Fibroblast of lung (primary cell): ENCODE measurements at places on chromosomes 3 and 15. TPM values are rescaled to one million over a fixed set of nuclear protein-coding genes. Genes with fewer than 3 reads are reported as not detected.
A peak's percentile ranks its signal among the peaks of the same experiment; 100 is the strongest.

- DNase-seq = no peak
Measured at GRCh38 chr3:149343951-149344350, 10.5 kb upstream of the TM4SF18 start.

DNA sequence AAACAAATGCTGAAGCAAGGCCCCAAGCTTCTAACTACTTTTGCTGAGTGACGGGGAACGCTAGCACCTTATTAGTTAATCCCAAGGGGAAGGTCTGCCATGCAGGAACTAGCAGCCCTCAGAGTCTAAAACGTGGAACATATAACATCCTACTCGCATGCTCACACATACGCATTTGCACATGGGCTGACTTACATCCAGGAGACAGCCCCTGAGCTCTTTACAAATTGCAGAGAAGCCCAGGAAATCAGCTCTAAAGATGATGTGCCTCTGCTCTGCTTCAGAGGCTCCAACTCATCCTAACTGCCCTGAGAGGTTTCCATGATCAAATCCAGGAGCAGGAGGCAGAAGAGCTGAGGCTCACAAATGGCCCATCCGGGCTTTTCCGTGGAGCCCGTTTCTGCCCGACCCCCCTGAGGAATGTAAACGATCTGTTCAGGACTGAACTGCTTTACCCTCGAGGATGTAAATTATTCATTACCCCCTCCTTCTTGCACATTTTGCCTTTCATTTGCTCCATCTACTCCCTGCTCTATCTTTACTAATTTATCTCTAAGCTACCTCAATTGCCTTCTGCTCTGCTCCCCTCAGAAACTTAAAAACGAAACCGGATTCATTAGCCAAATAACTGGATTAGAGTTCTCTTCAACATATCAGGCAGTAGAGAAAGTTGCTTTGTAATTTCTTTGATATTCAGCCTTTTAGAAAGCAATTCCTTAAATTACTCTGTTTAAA lies 141.9 kb upstream of the CCDC54 start:
- peak; percentile 25 for DNase-seq

GRCh38 chr3:3081381-3082233 lies 28.6 kb downstream of the IL5RA start:
- DNase-seq = no peak

- no peak for DNase-seq
Measured at GRCh38 chr3:10744098-10744465, 71.9 kb upstream of the SLC6A11 start.

GRCh38 chr3:195319060-195319459 lies 48.1 kb upstream of the XXYLT1 start:
- no peak for DNase-seq

DNA sequence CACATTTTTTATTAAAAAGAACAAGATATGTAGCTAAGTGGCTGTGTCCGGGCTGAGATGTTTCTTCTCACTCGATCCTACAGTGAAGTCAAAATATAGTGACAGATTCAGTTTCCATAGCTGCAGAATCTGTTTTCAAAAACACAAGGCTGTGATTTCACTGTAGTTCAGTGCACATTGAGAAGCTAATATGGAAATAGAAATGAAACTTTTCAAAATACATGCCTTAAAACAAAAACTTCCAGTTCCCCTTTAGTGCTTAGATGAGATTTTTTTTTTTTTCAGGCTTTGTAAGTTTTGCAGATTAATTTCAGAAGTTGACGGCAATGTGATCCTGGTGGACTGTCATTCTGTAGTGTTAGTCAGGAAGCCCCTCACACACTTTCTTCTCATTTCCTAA lies 23.8 kb upstream of the TRAK1 start:
- peak; percentile 74 for DNase-seq

DNA sequence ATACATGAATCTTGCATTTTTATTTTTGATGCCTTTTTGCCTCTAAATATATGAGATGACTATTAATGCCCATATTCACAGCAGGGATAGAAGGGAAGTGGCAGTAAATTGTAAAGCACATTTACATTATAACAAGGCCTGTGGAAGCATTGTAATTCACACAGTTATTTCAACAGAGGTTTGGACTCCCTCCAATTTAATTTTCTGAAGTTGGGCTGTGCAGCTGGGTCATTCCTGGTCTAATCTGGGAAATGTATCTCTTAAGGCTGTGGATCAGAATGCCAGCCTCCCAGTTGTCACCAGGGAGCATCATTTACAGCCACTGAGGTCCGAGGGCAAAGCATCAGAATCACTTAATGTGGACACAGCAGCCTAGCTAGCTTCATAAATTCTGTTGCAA lies 434.5 kb downstream of the MFSD1 start:
- DNase-seq = no peak

GRCh38 chr15:65209701-65210643 lies 1.3 kb downstream of the CILP start:
- no peak for DNase-seq

DNA sequence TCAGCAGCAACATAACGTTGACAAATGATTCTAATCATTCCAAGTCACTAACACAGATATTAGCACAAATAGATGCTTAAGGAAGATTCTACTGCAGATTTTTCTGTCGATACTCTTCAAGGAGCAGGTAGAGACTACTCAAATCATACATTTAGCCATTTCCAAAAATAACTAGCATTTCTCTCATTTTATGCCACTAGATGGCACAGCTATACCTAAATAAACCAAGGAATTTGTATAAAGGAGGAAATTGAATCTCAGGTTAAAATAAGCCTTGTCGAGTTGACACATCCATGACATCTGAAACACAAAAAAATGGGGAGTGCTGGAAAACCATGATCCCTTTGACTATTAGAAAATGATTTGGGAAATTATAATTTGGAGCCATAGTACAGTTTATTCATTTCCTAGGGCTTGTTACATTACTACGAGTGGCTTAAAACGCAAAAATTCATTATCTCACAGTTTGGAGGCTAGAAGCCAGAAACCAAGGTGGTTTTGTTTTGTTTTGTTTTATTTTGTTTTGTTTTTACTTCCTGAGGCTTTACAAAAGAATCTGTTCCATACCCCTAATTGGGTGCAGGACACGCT lies 59.5 kb upstream of the STRIT1 start:
- peak; percentile 29 for DNase-seq

- DNase-seq = peak; percentile 40
Measured at GRCh38 chr3:50122071-50122470, 33.1 kb upstream of the SEMA3F start.

DNA sequence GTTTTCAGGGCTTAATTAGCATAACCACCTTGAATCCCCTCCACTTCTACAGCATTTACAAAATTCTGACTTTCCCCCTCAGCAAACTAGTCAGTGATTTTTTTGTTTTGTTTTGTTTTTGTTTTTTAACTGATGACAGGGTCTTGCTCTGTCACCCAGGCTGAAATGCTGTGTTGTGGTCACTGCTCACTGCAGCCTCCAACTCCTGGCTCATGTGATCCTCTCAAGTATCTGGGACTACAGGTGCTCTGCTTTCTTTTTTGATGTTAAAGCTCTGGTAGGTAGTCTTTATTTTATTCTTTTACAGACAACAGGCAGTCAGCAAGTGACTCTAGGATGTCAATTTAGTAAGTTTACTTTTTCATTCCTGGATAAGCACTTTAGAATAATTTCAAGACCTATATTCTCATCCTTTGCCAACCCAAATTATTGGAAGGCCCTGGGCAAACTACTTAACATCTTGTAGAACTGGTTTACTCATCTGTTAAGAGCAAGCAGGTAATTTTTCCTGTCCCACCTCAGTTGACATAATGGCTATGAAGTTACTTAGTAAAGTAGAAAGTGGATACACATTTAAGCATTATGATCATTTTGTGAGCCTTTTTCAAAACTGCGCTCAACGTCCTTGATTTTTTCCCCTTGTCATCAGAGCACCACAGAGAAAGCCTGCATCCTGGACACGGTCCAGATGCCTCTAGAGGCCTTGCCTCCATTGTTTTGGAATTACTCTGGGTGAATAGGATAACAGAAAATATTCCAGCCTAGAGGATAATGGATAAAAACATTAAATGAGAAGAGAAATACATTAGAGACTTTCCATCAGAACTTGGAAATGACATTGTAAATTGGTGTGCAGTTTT lies 69.9 kb upstream of the NDUFB4 start:
- no peak for DNase-seq

GRCh38 chr3:41986561-41986960 lies 24.7 kb upstream of the ULK4 start:
- no peak for DNase-seq

- DNase-seq = no peak
Measured at GRCh38 chr3:52842424-52842823, 7.6 kb upstream of the MUSTN1 start.

DNA sequence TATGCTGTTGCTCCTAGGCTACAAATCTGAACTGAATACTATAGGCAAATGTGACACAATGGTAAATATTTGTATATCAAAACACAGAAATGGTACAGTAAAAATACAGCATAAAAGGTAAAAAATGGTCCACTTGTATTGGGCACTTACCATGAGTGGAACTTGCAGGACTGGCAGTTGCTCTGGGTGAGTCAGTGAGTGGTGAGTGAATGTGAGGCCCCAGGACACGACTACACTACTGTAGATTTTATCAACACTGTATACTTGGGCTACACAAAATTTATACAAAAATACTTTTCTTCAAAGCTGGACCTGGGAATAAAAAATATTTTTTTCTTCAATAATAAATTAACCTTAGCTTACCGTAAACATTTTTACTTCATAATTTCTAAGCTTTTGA lies 41.6 kb upstream of the DUT start:
- DNase-seq = no peak

DNA sequence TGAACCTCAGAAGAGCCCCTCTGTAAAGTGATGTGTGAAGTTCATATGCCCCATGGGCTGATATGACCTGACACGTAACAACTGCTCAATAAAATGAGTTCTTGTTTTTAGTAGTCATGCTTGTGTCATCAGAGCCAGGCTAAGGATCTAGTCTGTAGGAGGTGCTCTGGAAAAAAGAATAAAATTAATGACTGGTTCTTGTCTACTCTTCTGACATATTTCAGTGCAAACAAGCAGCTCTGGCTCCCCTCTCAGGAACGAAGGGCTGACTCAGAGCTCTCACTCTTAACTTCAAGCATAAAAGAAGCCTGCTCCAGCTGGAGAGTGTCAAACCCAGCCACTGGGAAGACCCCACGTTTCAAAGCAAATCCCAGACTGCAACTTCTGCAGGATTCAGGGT lies 77.0 kb downstream of the LRIG1 start:
- peak; percentile 87 for DNase-seq

- DNase-seq = peak; percentile 97
Measured at GRCh38 chr3:16174389-16174788, at the start of gene GALNT15. Gene GALNT15, plus strand, starts transcription at chr3:16174680. Its CDS starts 472 bp downstream, at chr3:16175152.

- peak; percentile 87 for DNase-seq
Measured at GRCh38 chr15:41661518-41662225, 1.5 kb downstream of the MGA start.

GRCh38 chr3:14581334-14582044 lies 41.3 kb upstream of the GRIP2 start:
- DNase-seq = no peak

DNA sequence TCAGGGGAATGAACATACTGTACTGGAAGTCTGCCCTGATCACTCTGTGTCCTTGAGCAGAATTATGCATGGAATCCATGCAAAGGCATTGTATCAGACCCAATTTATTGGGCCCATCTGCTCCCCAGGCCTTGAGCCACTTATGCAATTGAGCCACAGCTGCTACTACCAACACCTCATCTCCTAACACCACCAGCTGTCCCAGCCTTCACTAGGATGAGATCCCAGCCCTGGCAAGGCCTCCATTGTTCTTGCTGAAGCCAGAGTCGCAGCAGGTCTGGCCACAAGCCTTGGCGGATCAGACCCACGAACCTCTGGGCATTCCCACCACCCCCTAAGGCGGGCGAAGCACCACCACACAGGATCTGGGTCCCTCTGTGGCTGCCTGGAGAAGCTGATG lies 9.2 kb upstream of the NME9 start:
- DNase-seq = no peak

DNA sequence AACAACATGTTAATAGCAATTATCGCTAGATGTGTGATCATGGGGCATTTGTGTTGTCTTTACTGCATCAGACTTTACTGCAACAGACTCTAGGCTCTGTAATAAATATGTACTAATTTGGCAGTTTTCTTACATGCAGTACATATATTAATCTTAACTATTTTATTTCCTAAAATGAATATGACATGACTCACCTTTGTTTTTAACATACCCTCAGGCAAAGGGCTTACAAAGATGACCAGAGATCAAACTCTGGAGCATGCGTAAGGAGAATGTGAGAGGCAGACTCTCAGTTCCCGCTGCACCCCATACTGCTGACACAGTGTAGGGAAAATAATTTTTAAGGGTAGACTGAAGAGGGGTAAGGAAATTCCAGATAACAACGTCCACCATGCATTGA lies 7.2 kb upstream of the FAM174B start:
- DNase-seq = no peak

- no peak for DNase-seq
Measured at GRCh38 chr3:127978636-127979035, 63.6 kb downstream of the KBTBD12 start.

- no peak for DNase-seq
Measured at GRCh38 chr15:31365032-31365654, 38.5 kb downstream of the KLF13 start.

DNA sequence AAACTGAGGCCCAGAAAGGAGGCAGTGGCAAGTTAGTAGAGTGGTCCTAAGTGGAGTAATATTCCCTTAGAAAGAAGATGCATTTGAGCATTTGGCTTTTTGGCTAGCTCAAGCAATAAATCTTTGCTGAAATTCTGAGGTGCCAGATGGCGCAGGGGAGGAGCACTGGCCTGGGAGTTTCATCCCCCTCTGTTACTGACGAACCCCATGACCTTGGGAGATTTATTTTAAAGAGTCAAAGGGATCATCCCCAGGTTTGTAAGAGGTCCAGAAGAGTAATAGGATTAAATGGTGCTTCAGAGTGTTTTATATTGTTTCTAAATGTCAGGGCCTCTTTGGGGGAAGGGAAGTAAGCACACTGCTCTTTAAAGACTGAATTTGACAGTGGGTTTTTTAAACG lies 85.1 kb upstream of the PIAS1 start:
- no peak for DNase-seq

- no peak for DNase-seq
Measured at GRCh38 chr3:58474967-58475578, 16.8 kb upstream of the KCTD6 start.

DNA sequence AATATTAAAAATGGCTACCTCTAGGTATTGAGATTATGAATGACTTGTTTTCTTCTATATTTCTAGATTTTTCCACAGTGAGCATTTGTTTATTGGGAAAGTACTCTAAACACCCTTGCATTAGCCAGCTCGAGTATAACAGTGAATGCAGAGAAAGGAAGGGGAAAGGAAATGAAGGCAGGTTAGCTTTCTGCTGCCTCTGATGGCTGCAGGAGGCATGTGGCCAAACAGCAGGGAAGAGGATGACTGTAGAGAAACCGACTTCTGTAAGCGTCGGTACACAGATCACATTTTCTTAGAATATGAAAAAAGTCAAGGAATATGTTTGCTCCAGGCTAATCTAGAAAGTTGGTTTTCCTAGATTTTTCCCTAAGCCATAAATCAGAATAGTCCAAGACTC lies 19.8 kb downstream of the GNB5 start:
- DNase-seq = no peak

GRCh38 chr3:57753016-57753415 lies 3.1 kb upstream of the SLMAP start:
- DNase-seq = no peak

Gene LRTM1
- not detected in 2 replicates for total RNA-seq

Gene MAP1A
- 70.4 and 201 TPM in 2 replicates for total RNA-seq

Gene MB21D2
- 3.5 and 3.6 TPM in 2 replicates for total RNA-seq

Gene UCN2
- total RNA-seq = 0.26 and 0.66 TPM in 2 replicates

Gene HYPK
- total RNA-seq = 8.6 and 9.2 TPM in 2 replicates

Gene TMEM266
- total RNA-seq = 0.26 and 0.33 TPM in 2 replicates

Gene NOX5
- total RNA-seq = under 0.01 and 0.33 TPM in 2 replicates

Gene IFRD2
- 51.0 and 56.0 TPM in 2 replicates for total RNA-seq

Gene ASB14
- total RNA-seq = not detected in 2 replicates

Gene SCN11A
- under 0.01 and 0.17 TPM in 2 replicates for total RNA-seq

Gene GABRR3
- not detected in 2 replicates for total RNA-seq

Gene RBMS3
- 58.6 and 68.4 TPM in 2 replicates for total RNA-seq

Gene CCDC39
- total RNA-seq = under 0.01 TPM in 2 replicates
